ENCODE measurements at places on chromosomes 12 and 14.

GRCh38 chr12:61282790-61283575, 977.2 kb upstream of the USP15 start:
- no peak for DNase-seq

DNA sequence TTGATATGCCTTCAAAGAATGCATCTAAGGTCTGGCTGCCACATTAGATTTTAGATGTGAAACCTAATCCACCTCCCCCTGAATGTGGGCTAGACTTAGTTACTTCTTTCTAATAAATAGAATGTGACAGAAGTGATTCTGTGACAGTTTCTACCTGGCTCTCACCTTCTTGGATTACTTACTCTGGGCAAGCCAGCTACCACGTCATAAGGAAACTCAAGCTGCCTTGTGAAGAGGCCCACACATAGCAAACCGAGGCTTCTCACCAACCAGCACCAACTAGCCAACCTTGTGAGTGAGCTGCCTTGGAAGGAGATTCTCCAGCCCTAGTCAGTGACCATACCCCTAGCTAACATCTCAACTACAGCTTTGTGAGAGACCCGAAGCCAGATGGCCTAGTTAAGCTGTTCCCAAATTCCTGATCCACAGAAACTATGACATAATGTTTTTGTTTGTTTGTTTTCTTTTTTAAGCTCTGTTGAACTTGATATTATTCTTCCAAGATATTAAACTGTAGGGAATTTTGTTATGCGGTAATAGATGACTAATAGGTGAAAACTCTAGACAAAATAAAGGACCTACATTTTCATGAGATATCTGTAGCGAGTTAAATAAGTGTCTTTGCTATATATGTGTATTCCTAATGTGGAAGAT, 6.2 kb downstream of the GPR19 start:
- DNase-seq: no peak

- DNase-seq: no peak
These were observed 360.8 kb downstream of the PAWR start for GRCh38 chr12:79329933-79330332.

DNA sequence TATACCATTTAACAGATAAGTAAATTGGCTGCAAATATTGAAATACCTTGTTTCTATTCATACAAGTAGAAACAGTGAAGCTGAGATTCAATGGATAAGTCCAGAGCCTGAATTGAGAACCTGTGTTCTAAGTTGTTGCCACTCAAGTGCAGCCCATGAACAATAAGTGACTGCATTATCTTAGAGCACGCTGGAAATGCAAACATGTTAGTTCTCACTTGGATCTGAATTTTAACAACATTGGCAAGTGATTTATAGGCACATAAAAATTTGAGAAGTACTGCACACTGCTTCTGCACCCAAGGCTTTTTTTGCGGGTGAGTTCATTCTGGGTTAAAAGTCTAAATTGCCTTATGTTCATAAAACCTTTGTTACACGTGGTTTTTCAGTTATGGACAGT, 484.3 kb downstream of the NAV3 start:
- DNase-seq: no peak

DNA sequence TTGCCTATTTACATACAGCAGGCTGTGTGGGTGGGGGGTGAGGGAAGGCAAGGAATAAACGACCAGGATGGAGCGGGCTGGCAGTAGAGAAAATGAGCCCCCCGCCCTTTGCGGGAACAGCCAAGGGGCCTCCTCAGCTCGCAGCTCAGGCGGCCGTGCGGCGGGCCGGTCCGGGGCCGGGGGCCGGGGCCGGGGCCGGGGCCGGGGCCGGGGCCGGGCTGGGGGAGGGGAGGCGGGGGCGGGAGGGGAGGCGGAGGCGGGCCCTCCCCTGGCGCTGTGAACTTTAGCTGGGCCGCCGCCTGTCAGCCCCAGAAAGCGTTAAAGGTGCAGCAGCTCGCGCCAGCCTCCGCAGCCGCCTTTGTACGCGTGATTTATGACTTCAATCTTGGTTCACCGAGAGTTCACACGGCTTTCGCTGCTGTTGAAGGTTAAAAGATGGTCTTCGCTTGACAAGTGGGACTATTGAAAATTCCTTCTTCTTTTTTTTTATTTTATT, 28.8 kb downstream of the HOXC4 start:
- DNase-seq: peak; percentile 48

GRCh38 chr12:54036620-54037359, 3.9 kb downstream of the HOXC5 start:
- no peak for DNase-seq

DNA sequence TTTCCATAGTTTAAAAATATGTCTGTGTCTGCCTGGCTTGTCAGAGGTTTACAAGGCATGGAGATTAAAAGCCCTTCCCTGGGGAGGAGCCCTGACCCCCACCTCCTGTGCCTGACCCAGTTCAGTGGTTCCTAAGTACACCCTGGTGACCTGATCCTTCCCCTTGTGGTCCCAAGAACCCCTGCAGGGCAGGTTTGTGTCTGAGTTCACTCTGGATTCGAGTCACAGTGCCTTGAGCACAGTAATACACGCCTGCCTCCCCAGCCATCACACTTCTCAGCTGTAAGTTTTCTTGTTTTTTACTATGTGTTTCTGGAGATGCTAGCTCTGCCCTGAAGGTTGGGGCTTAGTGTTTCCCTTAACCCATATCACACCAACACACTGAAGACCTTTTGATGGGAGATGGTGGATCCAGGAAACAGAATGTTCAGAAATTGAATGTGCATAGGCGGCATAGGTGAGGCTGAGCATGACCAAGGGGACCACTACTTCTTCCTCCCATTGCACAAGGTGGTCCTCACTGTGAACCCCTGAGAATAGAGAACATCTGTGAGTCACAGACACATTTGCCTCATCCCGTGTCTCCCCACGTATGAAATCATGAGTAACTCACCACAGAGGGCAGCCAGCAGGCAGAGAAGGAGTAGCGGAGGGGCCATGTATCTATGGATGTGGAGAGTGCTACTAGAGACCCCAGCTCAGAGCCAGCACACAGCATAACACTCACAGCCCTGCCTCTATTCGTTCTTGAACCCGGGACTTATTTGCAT, 962.9 kb downstream of the TMEM121 start:
- no peak for DNase-seq

DNA sequence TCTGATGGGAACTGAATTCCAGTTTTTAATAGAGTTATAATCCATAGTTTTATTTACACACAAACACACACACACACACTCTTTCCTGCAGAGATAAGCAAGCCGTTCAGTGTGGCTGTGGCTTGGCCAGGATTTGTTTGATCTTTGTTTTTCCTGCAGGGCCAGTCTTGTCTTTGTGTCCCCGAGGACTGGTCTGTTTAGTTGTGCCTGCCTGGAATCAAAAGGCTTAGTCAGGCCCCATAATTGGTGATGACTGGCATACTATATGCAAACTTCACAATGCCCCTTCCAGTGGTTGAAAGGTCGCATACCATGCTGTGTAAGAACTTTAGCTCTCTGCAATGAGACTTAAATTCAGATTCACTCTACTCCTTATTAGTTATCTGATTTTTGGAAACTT, 26.0 kb downstream of the WBP11 start:
- no peak for DNase-seq

GRCh38 chr12:5227708-5228373, 184.2 kb downstream of the KCNA5 start:
- no peak for DNase-seq

DNA sequence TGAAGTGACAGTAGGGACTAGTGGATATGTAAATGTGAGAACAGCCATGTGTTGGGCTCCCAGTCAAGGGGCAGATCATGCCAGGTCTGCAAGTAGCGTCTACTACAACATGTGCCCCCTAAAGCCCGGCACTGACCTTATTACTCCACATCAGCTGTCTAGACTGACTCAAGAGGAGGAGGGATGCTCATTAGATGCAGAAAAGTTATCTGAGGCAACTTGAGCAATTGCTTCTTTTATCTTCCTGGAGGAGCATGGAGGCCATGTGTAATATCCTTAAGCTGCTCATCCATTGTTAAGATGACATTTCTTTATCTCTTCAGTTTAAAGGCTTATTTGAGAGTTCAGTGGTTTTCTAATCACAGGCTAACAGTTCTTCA, 404.7 kb upstream of the FLRT2 start:
- DNase-seq: no peak

DNA sequence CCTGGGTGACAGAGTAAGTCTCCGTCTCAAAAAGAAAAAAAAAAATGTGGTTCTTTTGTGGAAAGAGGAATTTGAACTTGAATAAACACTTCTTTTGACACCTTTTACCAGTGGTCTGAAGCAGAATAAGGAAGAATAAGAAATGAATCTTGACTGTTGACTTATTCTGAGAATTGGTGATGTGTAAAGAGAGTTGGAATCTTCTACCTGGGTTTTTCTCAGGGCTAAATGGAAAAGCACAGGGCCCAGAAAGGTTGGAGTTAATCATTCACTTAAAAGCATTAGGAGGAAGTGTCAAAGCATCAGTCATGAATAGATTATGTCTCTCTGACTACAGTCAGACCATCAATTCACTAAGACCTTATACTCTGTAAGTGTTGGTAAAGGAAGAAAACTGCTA, 13.9 kb downstream of the PNMA1 start:
- DNase-seq: no peak

GRCh38 chr12:97501422-97501821, 38.8 kb downstream of the RMST start:
- DNase-seq: no peak

DNA sequence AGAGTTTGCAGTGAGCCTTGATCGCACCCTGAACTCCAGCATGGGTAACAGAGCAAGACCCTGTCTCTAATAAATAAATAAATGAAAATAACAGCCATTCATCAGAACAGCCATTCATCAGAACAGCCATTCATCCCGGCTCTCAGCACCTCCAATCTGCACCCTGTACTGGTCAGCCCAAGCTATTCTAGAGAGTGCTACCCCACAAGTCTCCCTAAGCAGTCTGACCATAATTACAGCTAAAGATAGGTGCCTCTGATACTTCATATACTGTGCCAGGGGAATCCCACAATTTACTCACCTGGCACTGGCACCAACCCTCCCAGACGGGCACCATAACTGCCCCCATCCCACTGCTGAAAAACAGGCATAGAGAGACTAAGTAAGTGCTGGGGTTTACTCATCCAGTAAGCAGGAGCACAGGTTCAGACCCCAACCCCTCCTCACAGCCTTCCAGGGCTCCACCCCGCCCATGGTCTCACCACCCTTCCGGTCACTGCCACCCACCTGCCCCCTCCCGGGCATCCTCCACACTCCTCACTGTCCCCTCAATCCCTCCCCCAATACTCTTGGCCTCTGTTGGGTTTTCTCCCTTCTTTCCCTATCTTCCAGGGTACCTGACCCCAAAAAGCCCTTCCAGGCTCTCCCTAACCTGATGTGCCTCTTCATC, 15.2 kb upstream of the EIF5 start:
- DNase-seq: no peak

DNA sequence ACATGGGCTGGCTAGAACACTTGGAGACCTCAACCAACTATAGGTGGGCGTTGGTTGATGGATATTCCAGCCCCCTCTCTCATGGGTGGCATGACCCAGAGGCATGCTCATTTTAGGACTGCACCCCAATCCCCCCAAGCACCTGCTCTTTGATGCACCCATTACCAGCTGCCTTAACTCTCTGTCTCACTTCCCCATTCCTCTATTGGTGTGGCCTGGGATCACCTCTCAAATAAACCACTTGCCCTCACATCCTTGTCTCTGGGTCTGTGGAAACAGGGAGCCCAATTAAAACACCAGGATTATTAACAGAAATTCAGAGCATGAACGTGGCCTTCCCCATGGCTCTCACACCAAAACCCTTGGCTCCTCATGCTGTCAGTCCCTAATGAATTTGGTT, 202.3 kb upstream of the NOS1 start:
- no peak for DNase-seq
